Suppressor macrophage treated with lipopolysaccharide for 4 hours (primary cell): ENCODE measurements at places on chromosomes 6 and 20.

DNA sequence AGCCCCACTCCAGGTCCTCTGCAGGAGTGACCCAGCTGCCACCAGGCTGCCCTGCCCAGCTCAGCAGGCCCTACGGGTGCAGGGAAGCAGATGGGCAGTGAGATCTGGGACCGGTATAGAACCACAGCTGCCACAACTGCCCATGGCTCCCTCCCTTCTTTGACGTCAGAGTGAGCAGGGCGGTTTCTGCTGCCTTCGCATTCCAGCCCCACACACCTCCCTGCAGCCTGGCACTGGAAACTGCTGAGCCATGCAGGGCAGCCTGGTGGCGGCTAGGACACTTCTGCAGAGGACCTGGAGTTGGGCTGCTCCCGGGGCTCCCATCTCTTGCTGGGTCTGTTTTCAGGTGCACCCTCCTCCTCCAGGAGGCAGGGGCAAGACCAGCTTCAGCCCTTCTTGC lies 101.6 kb upstream of the CD93 start:
- no peak for DNase-seq

GRCh38 chr6:157278171-157278570 lies 45.1 kb downstream of the TMEM242 start:
- no peak for DNase-seq

DNA sequence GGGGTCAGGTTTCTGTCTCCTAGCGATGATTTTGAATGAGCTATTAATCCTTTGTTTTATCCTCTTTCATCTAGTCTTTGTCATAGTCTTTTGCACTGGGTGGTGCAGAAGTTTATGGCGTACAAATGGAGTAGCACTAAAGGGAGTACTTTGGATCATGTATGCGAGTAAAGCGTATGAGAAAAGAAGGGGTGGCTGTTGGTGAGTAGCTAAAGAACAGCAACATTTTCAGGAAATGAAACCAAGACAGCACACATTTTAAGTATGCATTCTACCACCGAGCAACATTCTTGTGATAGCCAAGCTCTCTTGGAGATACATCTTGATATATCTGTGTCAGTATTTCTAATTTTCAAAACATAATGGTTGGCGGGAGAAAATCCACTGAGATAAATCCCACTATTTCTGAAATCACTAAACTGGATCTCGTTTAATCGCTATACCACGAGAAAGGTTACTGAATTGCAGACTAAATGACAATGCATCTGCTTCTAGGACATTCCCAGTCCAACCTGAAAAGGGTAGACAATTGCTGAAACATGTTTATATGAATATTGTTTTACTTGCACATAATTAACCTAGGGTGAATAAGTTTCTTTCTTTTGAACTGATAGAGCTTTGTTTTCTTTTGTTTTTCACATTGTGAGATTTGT lies 196.1 kb downstream of the TRIM27 start:
- no peak for DNase-seq

DNA sequence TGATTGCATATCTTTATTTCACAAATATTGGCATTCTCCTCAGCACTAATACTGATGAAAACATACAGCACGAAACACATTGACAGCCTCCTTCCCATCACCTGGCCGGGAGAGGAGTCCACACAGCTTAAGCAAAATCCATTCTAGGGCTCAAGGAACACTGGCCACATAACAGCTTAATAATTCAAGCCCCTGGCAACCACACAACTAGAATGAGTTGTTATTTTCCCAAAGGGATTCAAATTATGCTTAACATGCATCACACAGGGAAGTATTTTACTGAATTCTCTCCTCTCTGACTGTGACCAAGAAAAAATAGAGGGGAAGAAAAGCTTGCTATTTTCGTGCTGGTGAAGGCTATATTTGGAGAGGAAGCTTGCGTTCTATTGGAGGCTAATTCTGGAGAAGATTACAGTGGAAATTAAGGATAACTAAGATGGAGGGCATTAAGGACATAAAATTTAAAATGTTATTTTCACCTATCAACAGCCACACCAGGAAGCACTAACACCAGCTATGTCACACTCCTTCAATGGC lies 198.5 kb downstream of the ADGRG6 start:
- DNase-seq = no peak

- DNase-seq = peak; percentile 15
These were observed 704.9 kb upstream of the CITED2 start for GRCh38 chr6:140079328-140079727.

- DNase-seq = no peak
These were observed 13.4 kb upstream of the MOCS1 start for GRCh38 chr6:39947611-39948068.

DNA sequence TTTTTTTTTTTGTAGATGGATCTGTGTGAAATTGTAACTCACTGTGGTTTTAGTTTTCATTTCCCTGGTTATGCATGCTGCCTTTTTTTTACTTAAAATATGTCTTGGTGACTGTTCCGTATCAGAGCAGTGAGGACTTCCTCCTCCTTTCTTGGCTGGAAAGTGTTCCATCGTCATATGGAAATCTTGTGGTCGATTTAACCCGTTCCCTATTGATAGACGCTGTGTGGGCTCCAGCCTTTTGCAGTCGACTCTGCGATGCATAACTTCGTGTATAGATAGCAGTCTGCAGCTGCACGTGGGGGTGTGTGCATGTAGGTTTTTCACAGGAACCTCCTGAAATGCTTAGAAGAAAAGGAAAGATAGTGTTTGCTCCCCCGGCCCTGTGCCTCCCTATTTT lies 28.1 kb upstream of the PNPLA1 start:
- DNase-seq = peak; percentile 87

DNA sequence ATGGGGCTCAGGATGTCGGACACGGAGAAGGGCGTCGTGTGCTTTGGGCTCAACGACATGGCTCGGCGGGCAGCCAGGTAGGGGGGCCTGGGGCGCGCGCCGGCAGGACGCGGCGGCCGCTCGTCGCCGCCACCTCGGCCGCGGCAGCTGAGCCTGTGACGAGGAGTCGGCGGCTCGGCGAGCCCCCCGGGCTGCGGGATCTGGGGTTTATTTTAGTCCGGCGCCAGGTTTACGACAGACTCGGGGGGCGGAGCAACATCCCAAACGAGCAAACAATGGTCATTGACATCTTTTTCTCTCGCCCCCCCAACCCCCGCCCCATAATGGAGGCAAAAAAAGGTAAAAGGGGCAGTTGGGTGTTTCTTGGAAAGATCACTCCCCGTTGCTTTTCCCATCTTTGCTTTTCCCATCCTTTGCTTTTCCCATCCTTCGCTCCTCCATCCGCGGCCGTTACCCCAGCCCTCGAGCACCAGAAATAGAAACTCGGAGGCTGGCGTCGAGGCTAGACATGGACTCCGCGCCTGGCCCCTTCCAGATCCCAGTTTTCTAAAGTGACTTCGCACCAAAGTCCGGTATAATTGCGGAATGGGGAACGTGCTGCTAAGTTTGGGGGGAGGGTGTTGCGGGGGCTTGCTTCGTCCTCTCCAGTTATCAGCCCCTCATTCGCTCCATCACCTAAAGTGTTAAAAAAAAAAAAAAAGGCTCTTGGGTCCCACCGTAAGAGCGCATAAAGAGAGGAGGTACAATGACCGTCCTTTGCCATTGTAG lies at the start of gene NKX2-4:
TSS of gene NKX2-4 (minus strand) at position 186 of the 768 bp plus-strand sequence. CDS start at position 59, 127 bp downstream.
- no peak for DNase-seq

DNA sequence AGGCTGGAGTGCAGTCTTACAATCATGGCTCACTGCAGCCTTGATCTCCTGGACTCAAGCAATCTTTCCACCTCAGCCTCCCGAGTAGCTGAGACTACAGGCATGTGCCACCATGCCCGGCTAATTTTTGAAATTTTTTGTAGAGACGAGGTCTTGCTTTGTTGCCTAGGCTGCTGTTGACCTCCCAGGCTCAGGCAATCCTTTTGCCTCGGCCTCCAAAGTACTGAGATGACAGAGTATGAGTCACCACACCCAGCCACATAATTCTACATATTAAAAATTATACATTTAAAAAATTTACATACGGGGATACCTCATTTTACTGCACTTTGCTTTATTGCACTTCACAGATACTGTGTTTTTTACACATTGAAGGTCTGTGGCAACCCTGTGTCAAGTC lies 115.1 kb downstream of the MAN1A1 start:
- DNase-seq = no peak

GRCh38 chr6:119055069-119055468 lies 23.4 kb downstream of the FAM184A start:
- DNase-seq = no peak

- DNase-seq = peak; percentile 72
These were observed 99.9 kb upstream of the RIN2 start for GRCh38 chr20:19658137-19658536.

GRCh38 chr20:48265791-48266190 lies 480.5 kb upstream of the SULF2 start:
- DNase-seq = no peak

DNA sequence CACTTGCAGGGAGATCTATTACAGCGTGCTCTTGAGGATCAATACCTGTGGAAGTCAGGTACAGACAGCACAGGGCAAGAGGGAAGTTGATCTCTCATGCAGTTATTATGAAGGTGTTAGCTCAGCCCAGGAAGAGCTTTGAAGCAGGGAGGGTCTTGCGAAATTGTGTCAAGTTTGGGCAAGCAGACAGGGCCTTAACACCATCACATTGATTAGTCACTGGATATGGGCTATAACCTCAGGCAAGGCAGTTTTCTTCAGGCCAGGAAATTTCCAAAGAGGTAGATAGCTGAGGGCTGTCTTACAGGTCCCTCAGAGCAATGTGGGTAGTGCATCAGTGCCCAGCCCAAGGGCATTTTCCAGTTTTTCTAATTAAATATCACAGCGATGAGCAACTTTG lies 643.8 kb downstream of the DHX35 start:
- no peak for DNase-seq

DNA sequence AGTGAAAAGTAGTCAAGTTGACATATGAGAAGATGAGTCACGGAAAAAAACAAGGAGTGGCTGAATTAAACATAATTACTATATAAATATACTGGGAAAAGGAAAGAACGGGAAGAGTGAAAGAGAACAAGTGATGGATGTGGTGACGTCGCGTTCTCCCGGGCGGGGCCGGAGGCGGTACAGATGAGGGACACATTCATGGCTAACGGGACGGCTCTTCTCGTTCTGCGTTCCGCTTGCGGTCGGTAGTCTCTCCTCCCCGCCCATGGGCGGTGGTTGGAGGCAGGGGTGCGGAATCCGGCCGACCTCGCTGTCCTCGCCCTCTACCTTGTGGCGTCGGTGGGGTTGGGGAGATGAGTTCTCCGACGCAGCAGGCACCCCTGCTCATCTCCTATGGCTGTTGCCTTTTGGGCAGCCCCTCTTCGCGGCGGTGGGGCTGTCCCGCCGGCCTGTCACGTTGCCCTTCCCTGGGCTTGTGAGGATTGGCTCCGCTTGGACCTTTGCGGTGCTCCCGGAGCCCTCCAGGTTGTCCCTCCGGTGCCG lies 22.5 kb downstream of the HLA-G start:
- peak; percentile 53 for DNase-seq

DNA sequence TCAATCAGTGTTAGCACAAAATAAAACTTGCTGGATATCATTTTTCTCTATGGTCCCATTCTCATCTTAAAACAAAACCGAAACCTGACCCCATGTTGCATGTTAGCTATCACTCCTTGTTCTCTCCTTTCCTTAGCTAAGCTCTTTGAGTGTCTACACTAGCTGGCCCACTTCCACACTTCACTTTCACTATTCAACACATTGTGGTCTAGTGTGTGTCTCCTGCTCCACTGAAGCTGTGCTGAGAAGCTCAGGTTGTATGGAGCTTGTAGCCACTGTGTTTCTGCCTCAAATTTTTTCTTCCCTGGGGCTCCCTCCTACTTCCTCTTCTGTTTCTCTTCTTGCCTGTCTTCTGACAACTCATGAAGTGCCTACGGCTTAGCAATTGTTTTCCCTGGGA lies 223.0 kb downstream of the NKAIN2 start:
- no peak for DNase-seq

DNA sequence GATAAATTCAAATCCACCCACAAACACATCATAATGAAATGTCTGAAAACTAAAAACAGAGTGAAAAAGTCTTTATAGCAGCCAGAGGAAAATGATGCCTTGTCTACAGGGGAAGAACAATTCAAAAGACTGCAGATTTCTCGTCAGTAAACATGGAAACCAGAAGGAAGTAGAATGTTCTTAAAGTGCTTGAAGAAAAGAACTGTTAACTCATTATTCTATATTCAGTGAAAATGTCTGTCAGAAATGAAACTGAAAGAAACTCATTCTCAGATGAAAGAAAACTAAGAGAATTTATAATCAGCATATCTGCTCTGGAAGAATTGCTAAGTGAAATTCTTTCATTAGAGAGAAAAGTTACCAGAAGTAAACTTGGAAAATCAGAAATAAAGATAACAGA lies 416.1 kb downstream of the TBC1D32 start:
- no peak for DNase-seq

DNA sequence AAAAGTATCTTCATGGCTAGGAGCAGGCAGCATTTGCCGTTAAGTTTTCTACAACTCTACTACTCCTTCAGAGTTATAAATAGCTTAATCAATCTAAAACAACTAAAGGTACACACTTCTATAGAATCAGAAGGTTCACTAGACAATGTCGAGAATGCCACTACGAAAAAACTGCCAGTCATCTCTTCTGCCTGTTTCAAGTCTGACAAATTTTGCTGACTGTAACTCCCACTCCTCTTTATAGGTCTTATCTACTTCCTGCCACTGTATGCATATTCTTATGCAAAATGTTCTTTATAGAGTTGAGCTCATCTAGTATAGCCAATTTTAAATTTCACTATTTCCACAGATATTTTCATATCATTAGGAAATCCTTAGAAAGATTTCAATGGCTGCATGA lies 160.1 kb downstream of the EYS start:
- no peak for DNase-seq

- DNase-seq = no peak
These were observed 2.2 kb upstream of the RAET1E start for GRCh38 chr6:149899926-149900619.

GRCh38 chr6:17602888-17603287 lies 2.8 kb downstream of the FAM8A1 start:
- DNase-seq = no peak

DNA sequence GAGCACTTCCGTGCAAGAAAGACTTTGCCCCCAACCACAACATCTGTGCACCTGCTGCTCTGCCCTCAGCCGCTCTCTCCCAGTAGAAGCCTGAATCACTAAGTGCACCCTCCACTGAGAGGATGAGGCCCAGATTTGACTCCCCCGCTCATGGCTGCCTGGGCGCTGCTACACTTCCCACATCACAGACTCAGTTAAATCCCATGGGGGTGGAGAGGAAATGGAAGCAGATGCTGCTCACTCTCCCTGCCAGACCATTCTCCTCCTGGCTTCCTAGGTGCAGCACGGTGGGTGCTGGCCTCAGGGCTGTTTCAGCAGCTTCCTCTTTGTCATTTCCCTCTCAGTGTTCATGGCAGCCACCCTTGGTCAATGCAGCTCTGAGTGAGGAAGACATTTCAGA lies 4.8 kb downstream of the CST5 start:
- no peak for DNase-seq

DNA sequence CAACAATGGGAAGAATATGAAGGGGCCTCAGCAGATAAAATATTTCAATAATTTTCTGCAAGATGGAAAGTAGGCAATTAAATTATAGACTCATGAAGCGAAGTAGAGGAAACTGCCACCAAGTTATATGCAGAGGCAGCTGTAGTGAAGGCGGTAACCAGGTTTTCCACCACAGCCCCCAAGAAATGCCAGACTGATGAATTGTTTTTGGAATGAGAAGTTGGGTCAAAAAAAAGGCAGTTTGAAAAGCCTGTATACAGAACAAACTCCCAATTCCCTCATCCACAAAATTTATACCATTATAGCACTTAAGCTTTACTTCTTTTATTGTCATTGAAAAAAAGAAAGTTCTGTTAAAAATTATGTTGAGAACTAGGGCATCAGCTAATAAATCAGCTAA lies 45.3 kb downstream of the ELOVL4 start:
- DNase-seq = no peak

- DNase-seq = no peak
These were observed 713 bp upstream of the RNF144B start for GRCh38 chr6:18386298-18386976.
